ENCODE measurements at places on chromosomes 7 and 10.
A peak's percentile ranks its signal among the peaks of the same experiment; 100 is the strongest.

DNA sequence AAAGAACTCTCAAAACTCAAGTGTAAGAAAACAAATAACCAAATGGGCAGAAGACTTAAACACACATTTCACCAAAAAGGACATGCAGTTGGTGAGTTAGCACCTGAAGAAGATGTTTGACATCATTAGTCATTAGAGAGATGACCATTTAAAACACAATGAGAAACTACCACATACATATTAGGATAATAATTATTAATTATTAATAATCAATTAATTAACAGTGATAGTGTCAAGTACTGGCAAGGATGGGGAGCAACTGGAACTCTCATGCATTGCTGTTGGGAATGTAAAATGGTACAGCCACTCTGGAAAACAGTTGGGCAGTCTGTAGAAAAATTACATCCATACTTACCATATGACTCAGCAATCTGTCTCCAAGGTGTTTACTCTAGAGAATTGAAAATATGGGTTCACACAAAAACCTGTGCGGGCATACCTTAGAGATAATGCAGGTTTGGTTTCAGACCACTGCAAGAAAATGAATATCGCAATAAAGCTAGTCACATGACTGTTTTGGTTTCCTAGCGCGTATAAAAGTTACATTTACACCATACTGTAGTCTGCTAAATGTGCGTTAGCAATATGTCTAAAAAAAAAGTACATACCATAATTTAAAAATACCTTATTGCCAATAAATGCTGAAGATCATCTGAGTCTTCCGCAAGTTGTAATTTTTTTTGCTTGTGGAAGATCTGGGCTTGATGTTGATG lies 30.3 kb downstream of the ARID5B start:
- no peak for DNase-seq

GRCh38 chr7:130899638-130900401 lies 165.8 kb upstream of the KLF14 start:
- DNase-seq: no peak

DNA sequence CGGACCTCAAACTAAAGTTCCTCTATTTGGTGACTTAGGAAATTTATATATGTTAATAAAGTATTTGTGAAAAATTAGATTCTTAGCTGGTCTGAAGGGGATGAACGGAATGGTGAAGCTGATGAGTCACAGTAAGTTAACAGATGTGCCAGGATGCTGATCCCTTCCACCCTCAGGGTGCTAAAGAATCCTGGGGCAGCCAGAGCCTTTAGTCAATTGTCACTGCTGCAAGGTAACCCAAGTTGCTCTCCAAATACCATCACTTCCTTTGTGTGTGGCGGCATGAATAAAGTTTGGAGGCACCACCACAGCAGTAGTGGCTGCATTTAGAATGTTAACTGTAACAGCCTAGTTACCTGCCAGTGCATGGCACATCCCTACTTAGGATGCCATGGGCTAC lies 222.6 kb upstream of the PPP1R3A start:
- no peak for DNase-seq

GRCh38 chr10:5888843-5889623 lies 660 bp downstream of the ANKRD16 start:
- peak; percentile 14 for DNase-seq

DNA sequence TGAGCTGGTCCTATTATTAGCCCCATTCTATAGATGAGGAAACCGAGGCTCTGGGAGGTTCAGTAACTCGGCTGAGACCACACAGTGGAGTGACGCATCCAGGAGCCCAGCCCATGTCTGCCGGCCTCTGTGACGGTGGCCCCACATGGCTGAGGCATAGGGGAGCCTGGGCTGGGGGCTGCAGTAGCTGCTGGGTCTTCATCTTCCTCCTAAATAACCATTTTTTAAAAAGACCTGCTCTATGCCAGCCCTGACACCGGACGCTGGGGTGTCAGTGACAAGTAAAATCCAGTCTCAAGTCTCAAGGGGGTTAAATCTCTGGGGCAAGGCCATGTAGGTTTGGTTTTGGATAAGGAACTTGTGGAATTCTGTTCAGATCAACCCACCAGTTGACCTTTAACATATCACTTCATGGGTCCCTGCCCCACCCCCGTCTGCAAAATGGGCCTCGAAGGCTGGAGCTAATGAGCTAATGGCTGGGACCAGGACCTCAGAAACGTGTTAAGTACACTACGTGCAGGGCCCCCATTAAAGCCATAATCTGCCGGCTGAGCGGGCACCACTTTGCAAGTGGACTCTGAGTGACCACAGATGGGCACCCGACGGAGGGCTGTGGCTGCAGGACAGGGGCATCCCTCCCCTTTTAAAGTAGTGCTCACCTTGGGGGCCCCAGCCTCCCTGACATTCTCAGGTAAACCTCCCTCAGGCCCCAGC lies 136.5 kb upstream of the UNC5B start:
- no peak for DNase-seq

- DNase-seq: peak; percentile 6
Measured at GRCh38 chr10:80924063-80924952, 386.6 kb downstream of the SH2D4B start.

DNA sequence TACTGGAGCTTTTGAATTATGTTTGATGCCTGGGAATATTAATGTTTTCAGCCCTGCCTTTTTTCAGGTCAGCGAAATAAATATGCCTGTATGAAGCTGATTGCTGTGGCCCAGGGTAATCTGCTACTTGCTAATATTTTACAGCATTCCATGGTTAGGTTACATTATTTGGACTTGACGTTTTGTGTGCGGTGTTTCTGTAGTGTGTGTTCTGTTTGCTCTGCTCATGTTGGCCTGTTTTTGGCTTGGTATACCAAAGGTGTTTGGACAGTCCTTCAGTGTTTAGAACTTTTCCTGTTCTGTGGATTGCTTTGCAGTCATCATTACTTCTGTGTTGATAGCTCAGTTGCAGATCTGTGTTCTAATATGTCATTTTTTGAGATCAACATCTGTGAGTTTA lies 11.5 kb downstream of the ZRANB1 start:
- no peak for DNase-seq

DNA sequence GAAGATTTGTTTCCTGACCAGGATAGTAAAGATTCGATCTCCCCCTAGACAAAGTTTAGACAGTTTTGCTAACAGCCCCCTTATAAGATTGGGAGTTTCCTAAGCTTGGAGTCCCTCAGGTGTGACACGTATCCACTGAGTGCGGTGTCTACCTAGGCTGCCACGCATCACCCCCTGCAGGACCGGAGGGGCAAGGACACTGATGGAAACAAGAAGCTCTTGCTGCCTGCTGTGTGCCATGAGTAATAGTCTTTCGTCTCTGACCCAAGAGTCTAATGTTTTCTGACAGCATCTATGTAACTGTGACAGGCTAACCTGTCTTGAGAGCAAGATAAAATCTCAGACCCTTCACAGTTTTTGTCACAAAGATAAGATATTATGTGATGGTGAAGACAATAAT lies 173.5 kb downstream of the SEMA3E start:
- DNase-seq: no peak

GRCh38 chr7:6234384-6234783 lies 38.0 kb downstream of the CYTH3 start:
- no peak for DNase-seq

DNA sequence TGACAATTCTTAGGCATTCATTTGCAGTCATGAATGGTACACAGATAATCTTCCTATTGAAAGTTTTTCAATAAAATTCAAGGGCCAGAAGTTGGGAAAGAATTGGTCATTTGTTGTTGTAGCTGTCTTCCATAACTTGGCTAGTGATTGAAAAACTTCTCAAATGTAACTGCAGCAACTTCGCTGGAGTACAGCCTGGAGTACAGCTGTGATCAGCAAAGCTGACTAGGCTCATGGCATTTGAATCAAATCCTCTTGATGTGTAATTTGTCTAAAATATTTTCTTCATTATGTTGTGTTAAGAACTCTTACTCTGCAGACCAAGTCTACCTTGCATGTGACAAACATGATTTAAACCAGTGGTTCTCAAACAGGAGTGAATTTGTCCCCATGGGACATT lies 226.5 kb upstream of the STEAP1 start:
- no peak for DNase-seq

GRCh38 chr7:103593691-103594090 lies 147.7 kb upstream of the SLC26A5 start:
- DNase-seq: no peak

GRCh38 chr10:70846795-70847194 lies 31.0 kb downstream of the SGPL1 start:
- no peak for DNase-seq

- no peak for DNase-seq
Measured at GRCh38 chr7:50267525-50268041, 36.9 kb upstream of the IKZF1 start.

GRCh38 chr10:69242040-69242851 lies 22.1 kb downstream of the HKDC1 start:
- DNase-seq: no peak

DNA sequence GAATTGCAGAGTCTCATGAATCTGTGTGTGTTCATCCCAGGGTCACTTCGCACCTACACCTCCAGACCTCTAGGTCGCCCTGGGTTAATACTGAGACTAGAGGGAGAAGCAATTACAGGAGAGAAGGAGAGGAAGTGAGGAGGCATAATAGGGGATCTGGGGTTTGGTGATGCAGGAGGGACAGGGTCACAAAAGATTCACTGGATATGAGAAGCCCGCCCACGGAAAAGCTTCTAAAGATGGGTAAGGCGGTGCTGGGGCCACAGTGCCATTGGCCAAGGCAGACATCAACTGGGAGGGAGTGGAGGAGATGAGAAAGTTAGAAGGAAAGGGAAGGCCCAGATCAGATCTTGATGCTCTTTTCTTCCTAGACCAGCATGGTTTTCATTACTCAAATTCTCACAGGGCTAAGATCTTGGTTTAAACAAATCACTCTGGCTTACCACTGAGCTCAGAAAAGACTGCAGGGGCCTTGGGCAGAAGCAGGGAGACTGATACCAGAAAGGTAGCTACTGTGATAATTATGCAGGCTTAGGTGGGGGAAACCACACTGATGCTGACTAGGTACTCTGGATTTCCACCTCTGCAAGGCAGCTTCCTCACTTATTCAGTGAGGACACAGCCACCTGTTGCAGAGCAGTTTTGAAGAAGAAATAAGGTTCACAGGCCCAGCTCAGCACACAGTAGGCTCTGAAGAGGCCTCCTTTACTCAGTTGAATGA lies 17.4 kb upstream of the ZNF273 start:
- no peak for DNase-seq

DNA sequence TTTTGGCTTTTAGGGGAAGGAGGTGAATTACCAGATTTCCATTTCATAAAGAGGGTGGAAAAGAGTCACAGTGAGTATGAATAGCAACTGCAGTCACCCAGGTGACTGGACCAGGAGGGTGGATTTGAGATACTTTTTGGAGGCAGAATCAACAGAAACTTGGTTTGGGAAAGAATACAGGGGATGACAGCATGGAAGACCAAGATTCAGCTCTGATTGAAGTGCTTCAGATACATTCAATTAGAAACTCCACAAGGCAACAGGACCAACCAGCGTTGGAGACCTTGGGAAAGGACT lies 83.0 kb downstream of the SGMS1 start:
- DNase-seq: no peak

- no peak for DNase-seq
Measured at GRCh38 chr7:36131026-36131425, 22.0 kb upstream of the EEPD1 start.

GRCh38 chr10:100828738-100829096 lies 83.3 kb downstream of the PAX2 start:
- no peak for DNase-seq

DNA sequence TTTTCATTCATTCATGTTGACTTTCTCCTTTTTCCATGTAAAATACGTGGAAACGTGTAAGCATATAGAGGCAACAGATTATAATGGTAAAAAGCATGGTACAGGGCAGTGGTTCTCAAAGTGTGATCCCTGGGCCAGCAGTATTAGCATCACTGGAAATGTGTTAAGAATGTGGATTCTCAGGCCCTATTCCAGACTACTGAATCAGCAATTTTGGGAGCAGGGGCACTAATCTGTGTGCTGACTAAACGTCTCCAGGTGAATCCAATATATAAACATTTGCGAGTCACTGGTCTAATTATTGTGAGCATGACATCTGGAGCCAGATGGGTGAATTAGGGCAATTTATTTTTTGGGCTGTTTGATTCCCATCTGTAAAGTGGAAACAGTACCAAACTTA lies 5.1 kb upstream of the GPR158 start:
- DNase-seq: no peak

GRCh38 chr10:24115403-24115802 lies 93.5 kb upstream of the KIAA1217 start:
- DNase-seq: no peak

DNA sequence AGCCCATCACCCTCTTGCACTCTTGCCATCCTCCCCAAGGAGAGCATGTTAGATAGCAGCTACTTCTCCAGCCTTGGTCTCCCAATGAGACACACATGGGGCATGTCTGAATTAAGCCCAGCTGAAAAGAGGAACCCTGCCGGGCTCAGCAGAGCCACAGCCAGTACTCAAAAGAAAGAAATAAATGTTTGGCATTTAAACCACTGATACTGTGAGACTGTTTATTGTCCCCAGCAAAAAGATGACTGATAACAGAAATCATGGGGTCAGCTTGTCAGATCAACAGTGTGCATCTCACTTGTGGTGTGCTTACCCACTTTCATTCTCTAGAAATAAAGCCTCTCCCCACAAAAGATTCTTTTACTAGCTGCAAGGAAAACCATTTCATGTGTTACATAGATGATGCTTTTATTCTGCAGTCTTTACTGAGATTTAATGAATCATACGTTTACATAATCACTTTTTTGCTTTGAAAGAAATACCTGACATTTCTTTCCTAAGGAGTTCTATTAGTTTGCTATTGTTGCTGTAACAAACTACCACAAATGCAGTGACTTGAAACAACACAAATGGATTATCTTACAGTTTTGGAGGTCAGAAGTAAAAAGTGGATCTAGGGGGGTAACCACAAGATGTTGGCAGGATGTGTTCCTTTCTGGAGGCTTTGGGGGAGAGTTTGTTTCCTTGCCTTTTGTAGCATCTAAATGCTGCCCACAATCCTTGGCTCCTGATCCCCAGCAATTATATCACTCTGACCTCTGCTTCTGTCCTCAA lies 20.9 kb downstream of the ANKRD7 start:
- no peak for DNase-seq

DNA sequence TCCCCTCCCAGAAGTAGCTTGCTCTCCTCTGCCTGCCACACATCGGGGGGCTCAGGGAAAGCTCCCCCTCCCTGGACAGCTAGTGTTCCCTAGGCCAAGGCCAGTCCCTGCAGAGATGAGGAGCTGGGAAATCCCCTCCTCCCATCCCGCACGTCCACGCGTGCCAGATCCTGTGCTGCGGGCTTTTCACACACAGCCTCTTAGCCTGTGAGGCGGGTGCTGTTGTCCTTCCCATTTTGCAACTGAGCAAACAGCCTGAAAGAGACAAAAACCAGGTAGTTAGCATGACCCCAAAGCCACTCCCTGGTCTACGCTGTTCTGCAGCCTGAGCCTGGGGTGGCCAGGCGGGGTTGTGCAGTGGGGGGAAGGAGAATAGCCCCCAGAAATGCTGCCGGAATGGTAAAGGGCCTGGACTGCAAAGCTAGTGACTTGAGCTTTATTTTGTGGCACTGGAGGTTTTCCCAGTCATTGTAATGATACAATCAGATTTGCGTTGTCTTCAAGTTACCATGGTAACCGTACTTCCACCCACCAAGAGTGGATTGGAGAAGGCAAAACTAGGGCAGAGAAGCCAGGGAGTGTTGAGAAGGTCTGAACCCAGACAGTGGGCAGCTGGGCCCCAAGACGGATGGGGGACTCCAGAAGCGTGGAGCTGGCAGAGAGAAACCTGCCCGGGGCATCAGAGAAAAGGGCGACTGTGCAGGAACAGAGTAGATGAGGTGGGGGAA lies 98.6 kb upstream of the KCTD7 start:
- DNase-seq: no peak

- DNase-seq: no peak
Measured at GRCh38 chr7:91608606-91609005, 271.9 kb downstream of the MTERF1 start.

GRCh38 chr10:116880716-116881482 lies 31.6 kb downstream of the ENO4 start:
- DNase-seq: no peak
